ENCODE measurements at places on chromosomes 1 and 21. TPM values are rescaled to one million over a fixed set of nuclear protein-coding genes. Genes with fewer than 3 reads are reported as not detected.

GRCh38 chr1:114956570-114956969 is 73.1 kb upstream of the TSHB start:
- no peak for DNase-seq

GRCh38 chr1:172960454-172961208 is 90.1 kb downstream of the TNFSF18 start:
- DNase-seq = peak; percentile 17

DNA sequence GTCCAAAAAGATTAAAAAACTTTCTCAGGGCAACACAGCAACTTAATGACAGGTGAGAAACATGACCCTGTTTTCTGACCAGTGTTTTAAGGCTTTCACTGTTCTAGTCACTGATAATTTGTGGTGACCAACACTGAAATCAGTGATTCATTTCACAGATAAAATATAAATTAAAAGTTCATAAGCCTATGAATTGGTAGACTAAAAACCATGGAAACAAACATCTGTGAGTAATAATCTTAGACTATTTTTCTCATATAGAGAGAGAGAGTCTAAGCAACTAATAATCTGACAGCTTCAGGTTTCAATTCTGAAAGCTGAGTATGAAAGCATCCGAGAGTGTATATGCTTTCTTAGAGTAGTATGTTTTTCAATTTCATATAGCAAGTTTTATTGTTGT is 536.9 kb downstream of the ADGRL2 start:
- no peak for DNase-seq

DCST1 gene
- total RNA-seq = not detected

MTR gene
- total RNA-seq = 44.3 TPM

RGSL1 gene
- not detected for total RNA-seq

NTRK1 gene
- 28.0 TPM for total RNA-seq

- DNase-seq = no peak
These were observed 32.1 kb upstream of the FASLG start for GRCh38 chr1:172626845-172627244.

SMPDL3B gene
- 0.74 TPM for total RNA-seq

DNA sequence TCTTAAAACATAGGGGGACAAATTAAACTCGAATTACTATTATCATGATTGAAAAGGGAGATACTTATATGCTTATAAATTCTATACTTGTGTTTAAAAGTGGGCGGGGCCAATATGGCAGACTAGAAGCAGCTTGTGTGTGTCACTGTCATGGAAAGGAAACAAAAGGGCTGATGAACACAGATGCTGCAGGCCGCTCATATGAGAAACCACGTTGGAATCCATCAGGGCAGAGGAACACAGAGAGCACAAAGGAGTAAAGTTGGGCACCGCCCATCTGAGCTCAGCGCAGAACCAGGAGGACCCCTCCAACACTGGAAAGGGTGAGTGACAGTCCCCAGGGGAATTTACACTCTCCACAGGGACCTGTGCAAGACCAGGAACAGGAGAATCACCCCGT is 107.0 kb downstream of the SLC5A9 start:
- no peak for DNase-seq

DNAJC6 gene
- 45.5 TPM for total RNA-seq

EVA1C gene
- not detected for total RNA-seq

DNA sequence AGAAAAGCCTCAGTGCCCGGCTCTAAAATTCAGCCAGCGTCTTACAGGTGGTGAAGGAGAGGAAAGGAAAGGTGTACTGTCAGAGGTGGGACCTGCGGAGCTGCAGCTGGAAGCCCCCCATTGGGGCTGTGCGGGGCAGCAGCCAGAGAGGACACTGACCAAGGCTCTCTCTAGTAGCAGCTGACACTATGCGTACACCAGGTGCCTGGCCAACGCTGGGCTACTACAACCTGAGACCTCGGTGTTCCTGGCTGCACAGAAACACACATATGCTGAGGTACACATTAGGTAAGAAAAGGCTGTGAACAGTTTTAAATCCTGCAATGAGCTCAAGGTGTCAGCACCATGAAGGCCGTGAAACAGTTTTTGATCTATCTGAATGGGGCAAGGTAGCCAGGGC is 55.5 kb upstream of the EDN2 start:
- no peak for DNase-seq

TMEM240 gene
- total RNA-seq = 1.3 TPM

DNA sequence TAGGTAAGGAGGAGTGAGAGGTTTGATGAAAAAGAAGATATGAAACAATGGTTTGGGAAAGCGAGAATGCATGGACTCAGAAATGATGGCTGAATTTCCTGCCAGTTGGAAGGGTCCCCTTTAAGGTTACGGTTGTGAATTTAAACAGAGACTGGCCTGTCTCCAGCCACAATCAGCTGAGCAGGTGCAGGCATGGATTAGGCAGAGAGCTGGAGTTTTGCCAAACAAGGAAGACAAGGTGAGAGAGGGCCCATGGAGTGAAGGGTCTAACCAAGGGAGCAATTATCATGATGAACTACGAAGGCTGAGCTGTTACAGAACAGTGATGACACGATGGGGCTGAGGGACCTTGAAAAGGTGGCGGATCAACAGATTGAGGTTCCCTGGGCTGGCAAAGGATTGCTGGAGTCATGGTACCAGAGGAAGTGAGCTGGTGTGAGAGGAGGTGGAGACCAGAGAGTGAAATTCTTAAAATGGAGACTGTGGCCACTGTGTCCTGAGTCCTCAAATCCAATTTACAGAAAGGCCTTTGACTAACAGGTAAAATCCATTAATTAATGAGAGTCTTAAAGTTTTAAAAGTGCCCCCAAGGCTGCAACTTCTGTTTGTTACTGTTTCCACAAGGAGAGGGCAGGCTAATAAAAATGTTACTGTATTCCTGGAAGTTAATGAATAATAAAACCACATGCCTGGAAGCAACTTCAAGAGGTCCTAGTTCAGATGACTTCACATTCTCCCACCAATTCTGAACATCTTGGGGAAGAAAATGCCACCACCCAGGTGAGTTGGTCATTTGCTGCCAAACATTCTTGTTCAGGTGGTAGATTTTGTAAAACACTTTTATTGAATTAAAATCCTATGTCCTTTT is 41.5 kb downstream of the LHX9 start:
- DNase-seq = peak; percentile 12
